ENCODE measurements at places on chromosomes 11 and 22.

GRCh38 chr11:1546536-1547466, 25.3 kb downstream of the DUSP8 start:
- peaks cover 14% of the 10 kb centered on the region for H3K4me1 ChIP-seq
- H3K4me3 ChIP-seq, result no peak overlapping the region
- H3K27ac ChIP-seq, result no peak overlapping the region
- H3K36me3 ChIP-seq, result no peaks in the 10 kb centered on the region

GRCh38 chr11:11668781-11669180, 47.0 kb upstream of the GALNT18 start:
- H3K27me3 ChIP-seq, result no peaks in the 10 kb centered on the region
- H3K27ac ChIP-seq, result no peak overlapping the region
- no peaks in the 10 kb centered on the region for H3K36me3 ChIP-seq
- no peak overlapping the region for H3K4me3 ChIP-seq
- H3K4me1 ChIP-seq, result no peaks in the 10 kb centered on the region

- H3K36me3 ChIP-seq, result no peaks in the 10 kb centered on the region
- no peak overlapping the region for H3K27ac ChIP-seq
- H3K4me3 ChIP-seq, result no peak overlapping the region
- no peaks in the 10 kb centered on the region for H3K4me1 ChIP-seq
These were observed 59.8 kb upstream of the LRRC55 start for GRCh38 chr11:57121996-57122395.

- no peaks in the 10 kb centered on the region for H3K36me3 ChIP-seq
- H3K4me1 ChIP-seq, result no peaks in the 10 kb centered on the region
- no peak for DNase-seq
- no peaks in the 10 kb centered on the region for H3K27me3 ChIP-seq
These were observed 169.2 kb upstream of the NCAM1 start for GRCh38 chr11:112792070-112792469.

DNA sequence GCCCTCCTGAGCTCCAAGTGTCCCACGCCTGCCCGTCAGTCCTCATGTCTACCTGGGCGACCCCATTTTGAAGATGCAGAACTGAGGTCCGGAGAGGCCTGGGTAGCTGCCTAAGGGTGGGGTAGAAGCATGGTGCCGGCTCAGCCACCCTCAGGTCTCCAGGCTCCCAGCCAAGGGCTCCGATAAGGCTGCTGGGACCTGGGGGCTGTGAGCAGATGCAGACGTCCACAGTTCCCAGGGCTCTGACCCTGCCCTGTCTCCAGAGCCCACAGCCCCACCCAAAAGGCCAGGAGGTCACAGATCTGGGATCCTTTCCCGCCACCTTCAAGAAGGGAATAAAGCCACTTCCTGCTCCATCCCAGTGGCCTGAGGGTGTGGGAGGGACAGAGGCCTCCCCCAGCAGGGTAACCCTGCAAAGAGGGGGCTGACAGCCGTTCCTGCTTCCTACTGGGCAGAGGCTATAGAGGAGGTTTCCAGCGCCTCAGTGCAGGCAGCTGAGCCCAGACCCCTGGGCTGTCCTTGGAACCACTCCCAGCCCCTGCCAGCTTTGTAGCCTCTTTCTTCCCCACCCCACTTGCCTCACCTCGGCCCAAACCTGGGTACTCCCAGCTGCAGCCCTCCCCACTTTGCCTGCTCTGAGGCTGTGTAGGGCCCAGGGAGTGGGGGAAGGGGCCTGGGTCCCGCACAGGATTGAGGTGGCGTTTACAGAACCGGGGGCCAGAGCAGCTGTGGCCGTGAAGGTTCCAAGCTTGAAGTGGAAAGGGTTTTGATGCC, 85.5 kb downstream of the CDKN1C start:
- no peaks in the 10 kb centered on the region for H3K4me1 ChIP-seq
- H3K27ac ChIP-seq, result no peak overlapping the region
- no peak for DNase-seq

DNA sequence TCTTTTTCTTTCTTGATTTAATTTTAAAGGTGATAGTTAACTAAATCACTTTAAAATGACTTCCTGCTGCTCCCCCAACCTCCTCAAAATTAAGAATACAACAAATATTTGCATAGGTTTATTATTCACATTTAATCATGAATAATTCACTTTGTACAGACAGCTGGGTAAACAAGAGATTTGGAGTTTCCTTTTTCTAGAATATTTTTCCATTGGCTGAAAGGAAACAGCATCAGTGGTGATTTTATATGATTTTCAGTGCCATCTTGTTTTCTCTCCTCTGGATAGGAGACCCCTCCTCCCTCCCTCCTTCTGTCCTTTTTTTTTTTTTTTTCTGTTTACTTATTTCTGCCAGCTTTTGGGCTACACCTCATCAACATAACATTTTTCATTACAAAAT, 60.5 kb downstream of the LIF start:
- H3K27me3 ChIP-seq, result no peaks in the 10 kb centered on the region
- H3K27ac ChIP-seq, result no peak overlapping the region
- H3K4me3 ChIP-seq, result no peak overlapping the region
- H3K36me3 ChIP-seq, result no peaks in the 10 kb centered on the region
- H3K4me1 ChIP-seq, result peaks cover 6% of the 10 kb centered on the region
- no peak for DNase-seq

DNA sequence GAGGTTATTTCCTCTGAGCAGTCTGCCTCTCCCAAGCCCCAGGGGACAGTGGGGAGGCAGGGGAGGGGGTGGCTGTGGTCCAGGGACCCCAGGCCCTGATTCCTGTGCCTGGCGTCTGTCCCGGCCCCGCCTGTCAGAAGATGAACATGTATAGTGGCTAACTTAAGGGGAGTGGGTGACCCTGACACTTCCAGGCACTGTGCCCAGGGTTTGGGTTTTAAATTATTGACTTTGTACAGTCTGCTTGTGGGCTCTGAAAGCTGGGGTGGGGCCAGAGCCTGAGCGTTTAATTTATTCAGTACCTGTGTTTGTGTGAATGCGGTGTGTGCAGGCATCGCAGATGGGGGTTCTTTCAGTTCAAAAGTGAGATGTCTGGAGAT, 3.1 kb downstream of the PIM3 start:
- H3K36me3 ChIP-seq, result peaks cover 13% of the 10 kb centered on the region
- no peaks in the 10 kb centered on the region for H3K27me3 ChIP-seq
- peak overlapping the region; percentile 64 for H3K27ac ChIP-seq
- no peak overlapping the region for H3K4me3 ChIP-seq
- H3K4me1 ChIP-seq, result peaks cover 36% of the 10 kb centered on the region

- H3K4me3 ChIP-seq, result peak overlapping the region; percentile 28
- no peak overlapping the region for H3K27ac ChIP-seq
- peaks cover 22% of the 10 kb centered on the region for H3K4me1 ChIP-seq
- no peaks in the 10 kb centered on the region for H3K27me3 ChIP-seq
- no peaks in the 10 kb centered on the region for H3K36me3 ChIP-seq
- no peak for DNase-seq
These were observed 10.7 kb upstream of the CD5 start for GRCh38 chr11:61091373-61092279.

- H3K36me3 ChIP-seq, result peaks cover 20% of the 10 kb centered on the region
- H3K27ac ChIP-seq, result peak overlapping the region; percentile 65
- no peaks in the 10 kb centered on the region for H3K27me3 ChIP-seq
- peaks cover 9% of the 10 kb centered on the region for H3K4me1 ChIP-seq
- peak overlapping the region; percentile 58 for H3K4me3 ChIP-seq
These were observed 885 bp downstream of the TRMU start for GRCh38 chr22:46336119-46337078.

DNA sequence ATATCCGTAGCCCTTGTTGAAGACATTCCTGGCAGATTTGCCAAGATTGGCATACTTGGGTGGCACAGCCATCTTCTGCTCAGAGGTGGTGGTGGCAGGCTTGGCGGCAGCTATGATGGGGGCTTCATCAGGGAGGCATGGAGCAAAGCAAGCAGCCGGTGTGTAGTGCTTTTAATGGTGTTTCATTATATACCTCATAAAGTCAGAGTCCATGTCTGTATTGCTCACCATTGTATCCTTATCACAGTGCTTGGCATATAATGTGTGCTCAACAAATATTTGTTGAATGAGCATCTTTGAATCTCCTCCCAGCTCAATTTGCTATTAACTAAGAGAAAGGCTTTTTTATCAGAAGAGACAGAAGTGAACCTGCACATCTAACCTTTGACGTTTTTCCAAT, 7.8 kb upstream of the DNHD1 start:
- H3K27ac ChIP-seq, result no peak overlapping the region
- no peaks in the 10 kb centered on the region for H3K27me3 ChIP-seq
- H3K36me3 ChIP-seq, result peaks cover 26% of the 10 kb centered on the region

- DNase-seq, result no peak
- H3K4me1 ChIP-seq, result no peaks in the 10 kb centered on the region
- H3K27me3 ChIP-seq, result no peaks in the 10 kb centered on the region
- H3K4me3 ChIP-seq, result no peak overlapping the region
- H3K36me3 ChIP-seq, result no peaks in the 10 kb centered on the region
These were observed 29.7 kb upstream of the ABCC8 start for GRCh38 chr11:17506314-17506713.

GRCh38 chr11:57792870-57793269, 31.3 kb downstream of the CTNND1 start:
- peaks cover 37% of the 10 kb centered on the region for H3K4me1 ChIP-seq
- peak overlapping the region; percentile 52 for H3K4me3 ChIP-seq
- no peaks in the 10 kb centered on the region for H3K36me3 ChIP-seq
- no peaks in the 10 kb centered on the region for H3K27me3 ChIP-seq
- DNase-seq, result no peak

DNA sequence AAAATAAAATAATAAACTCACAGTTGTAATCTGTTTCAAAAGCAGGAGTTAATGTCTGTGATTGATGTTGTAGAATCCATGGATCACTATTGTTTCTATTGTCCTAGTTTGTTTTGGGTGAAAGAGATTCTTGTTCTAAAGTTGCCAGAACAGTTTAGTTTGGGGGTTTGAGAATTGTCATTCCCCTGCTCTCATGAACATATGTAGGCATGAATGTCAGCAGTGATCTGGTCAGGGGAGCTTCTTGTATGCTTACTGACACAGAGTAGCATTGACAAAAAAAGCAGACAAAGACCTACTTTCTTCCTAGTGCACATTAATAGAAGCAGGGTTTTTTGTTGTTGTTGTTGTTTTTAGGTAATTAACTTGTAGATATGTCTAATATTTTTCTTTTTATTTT, 38.6 kb downstream of the ARHGAP1 start:
- DNase-seq, result no peak
- no peak overlapping the region for H3K4me3 ChIP-seq
- no peaks in the 10 kb centered on the region for H3K4me1 ChIP-seq
- H3K36me3 ChIP-seq, result peaks cover 61% of the 10 kb centered on the region
- H3K27ac ChIP-seq, result no peak overlapping the region

DNA sequence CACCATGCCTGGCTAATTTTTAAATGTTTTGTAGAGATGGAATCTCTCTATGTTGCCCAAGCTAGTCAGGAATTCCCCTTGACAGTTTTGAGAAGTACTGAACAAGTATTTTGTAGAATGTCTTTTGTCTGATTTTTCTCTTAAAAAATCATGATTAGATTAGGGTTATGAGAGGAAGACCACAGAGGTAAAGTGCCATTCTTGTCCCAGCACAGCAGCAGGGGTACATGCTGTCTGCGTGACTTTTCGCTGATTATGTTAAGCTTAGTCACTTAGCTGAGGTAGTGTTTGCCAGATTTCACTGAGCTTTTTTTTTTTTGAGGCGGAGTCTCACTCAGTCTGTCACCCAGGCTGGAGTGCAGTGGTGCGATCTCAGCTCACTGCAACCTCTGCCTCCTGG, 13.6 kb upstream of the NUP160 start:
- DNase-seq, result no peak
- no peak overlapping the region for H3K4me3 ChIP-seq
- H3K4me1 ChIP-seq, result peaks cover 40% of the 10 kb centered on the region

DNA sequence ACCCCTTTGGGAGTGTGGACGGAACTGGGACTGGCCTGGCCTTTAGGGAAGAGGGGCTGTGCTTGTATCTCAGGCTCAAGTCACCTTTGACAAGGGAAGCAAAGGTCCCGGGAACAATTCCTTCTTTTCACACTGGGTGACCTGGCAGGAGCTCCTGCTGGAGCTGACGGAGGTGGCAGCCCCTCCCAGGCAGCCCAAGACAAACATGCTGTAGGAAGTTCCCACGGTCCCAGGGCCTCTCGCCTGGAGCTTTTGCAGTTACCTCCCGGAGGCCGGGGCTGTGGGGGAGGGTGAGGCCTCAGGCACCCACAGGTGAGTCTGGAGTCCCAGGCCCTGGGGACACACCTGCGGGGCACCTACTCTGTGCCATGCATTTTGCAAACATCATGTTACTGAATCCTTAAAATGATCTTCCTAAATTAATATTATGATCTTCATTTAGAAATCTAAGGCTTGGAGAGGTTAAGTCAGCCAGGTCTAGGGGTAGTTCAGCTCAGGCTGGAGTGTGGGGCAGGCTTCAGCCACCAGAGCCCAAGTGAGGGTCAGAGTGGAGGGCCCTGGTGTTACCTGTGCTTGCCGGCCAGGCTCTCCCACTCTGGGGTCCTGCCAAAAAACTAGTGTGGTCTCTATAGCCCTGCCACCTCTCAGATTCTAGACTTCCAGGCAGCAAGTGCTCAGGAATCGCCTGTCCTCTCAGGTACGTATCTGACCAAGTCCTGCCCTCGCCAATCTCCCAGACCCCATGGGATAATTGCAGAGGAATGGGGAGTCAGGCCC, 15.7 kb upstream of the MYEOV start:
- no peak overlapping the region for H3K27ac ChIP-seq
- no peak overlapping the region for H3K4me3 ChIP-seq
- no peaks in the 10 kb centered on the region for H3K36me3 ChIP-seq
- no peaks in the 10 kb centered on the region for H3K27me3 ChIP-seq

DNA sequence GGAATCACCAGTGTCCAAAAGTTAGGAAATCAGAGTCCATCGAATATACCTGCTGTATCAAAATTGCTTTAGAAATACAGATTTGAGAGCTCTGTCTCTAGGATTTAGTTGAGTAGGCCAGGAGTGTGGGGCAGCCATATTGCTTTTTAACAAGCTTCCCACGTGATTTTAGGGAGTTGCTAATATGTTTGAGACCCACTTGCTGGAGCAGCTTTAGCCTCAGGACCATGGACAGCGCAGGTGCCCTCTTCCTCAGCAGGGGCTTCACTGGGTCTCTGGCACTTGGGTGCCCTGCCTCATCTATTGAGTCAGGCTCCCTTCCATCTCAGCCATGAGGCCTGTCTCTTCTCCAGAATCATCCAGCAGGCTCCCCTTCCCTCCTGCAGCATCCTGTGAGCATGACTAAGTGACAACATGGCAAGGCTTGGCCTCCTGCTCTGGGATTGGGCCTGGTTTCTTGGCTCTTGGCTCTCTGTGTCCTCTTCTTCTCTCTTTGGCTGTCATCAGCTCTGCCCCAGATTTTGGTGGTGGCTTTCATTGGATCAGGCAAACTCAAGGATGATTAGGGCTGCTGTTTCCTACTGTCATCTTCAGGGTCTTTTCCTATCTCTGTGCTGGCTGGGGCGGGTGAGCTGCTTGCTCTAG, 70.0 kb downstream of the SGSM1 start:
- no peaks in the 10 kb centered on the region for H3K4me1 ChIP-seq
- no peaks in the 10 kb centered on the region for H3K36me3 ChIP-seq
- H3K27me3 ChIP-seq, result no peaks in the 10 kb centered on the region
- DNase-seq, result no peak
- H3K4me3 ChIP-seq, result no peak overlapping the region
- no peak overlapping the region for H3K27ac ChIP-seq

GRCh38 chr11:931385-931784, 5.7 kb downstream of the AP2A2 start:
- H3K4me1 ChIP-seq, result peaks cover 59% of the 10 kb centered on the region
- no peak overlapping the region for H3K27ac ChIP-seq
- H3K36me3 ChIP-seq, result no peaks in the 10 kb centered on the region
- H3K4me3 ChIP-seq, result no peak overlapping the region
